T-cell (primary cell): ENCODE measurements at places on chromosomes 4 and X.

DNA sequence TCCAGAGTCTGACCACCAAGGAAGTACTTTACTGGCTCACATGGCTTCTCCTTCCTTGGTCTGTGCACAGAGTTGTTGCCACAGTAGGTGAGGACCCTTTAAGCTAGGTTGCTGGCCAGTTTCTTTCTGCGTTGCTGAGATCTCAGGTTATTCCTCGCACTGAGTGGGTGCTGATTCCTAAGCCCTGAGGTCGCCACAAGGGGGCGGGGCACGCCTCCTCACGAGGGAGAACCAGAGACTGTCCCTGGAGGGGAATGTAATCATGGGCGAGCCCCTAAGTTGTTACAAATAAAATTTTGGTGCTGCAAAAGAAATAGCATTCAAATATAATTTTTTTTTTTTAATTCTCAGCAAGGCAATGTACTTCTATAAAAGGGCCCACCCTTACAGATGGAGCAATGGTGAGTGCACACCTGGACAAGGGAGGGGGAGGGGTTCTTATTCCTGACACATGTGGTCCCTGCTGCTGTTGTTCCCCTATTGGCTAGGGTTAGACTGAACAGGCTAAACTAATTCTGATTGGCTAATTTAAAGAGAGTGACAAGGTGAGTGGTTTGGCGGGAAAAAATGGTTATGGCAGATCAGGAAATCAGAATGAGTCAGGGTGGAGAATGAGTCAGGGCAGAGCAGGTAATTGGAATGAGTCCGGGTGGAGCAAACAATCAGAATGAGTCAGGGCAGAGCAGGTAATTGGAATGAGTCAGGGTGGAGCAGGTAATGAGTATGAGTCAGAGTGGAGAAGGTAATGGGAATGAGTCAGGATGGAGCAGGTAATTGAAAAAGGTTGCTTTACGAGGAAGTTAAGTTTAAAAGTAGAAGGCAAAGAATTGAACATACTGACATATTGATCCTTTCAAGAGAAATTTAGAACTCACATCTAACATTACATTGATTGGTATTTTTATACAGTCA lies 107.5 kb downstream of the VSIG4 start:
- no peaks in the 10 kb centered on the region for H3K36me3 ChIP-seq
- no peaks in the 10 kb centered on the region for H3K27me3 ChIP-seq
- no peak overlapping the region for H3K4me3 ChIP-seq
- DNase-seq = no peak
- no peak overlapping the region for H3K27ac ChIP-seq
- no peaks in the 10 kb centered on the region for H3K4me1 ChIP-seq

GRCh38 chrX:46584736-46585135 lies 11.2 kb downstream of the CHST7 start:
- no peaks in the 10 kb centered on the region for H3K27me3 ChIP-seq
- H3K4me3 ChIP-seq = no peak overlapping the region
- no peak overlapping the region for H3K27ac ChIP-seq
- H3K4me1 ChIP-seq = peaks cover 23% of the 10 kb centered on the region

- no peak overlapping the region for H3K27ac ChIP-seq
- no peak for DNase-seq
Observed at GRCh38 chr4:72118017-72118416, 86.2 kb downstream of the NPFFR2 start.

GRCh38 chrX:111634823-111635729 lies 45.9 kb upstream of the ALG13 start:
- no peak for DNase-seq
- no peaks in the 10 kb centered on the region for H3K4me1 ChIP-seq
- no peak overlapping the region for H3K27ac ChIP-seq
- H3K27me3 ChIP-seq = no peaks in the 10 kb centered on the region
- no peak overlapping the region for H3K4me3 ChIP-seq
- no peaks in the 10 kb centered on the region for H3K36me3 ChIP-seq

- no peak overlapping the region for H3K27ac ChIP-seq
- H3K36me3 ChIP-seq = no peaks in the 10 kb centered on the region
- no peak overlapping the region for H3K4me3 ChIP-seq
- DNase-seq = no peak
- no peaks in the 10 kb centered on the region for H3K27me3 ChIP-seq
- no peaks in the 10 kb centered on the region for H3K4me1 ChIP-seq
Observed at GRCh38 chr4:106565727-106566126, 197.1 kb upstream of the GIMD1 start.

- H3K36me3 ChIP-seq = no peaks in the 10 kb centered on the region
- DNase-seq = no peak
- no peak overlapping the region for H3K4me3 ChIP-seq
Observed at GRCh38 chr4:57102050-57102624, 8.0 kb downstream of the IGFBP7 start.

- no peak for DNase-seq
- no peaks in the 10 kb centered on the region for H3K36me3 ChIP-seq
- H3K4me1 ChIP-seq = no peaks in the 10 kb centered on the region
- H3K27me3 ChIP-seq = no peaks in the 10 kb centered on the region
Observed at GRCh38 chr4:65645185-65645584, 25.1 kb downstream of the EPHA5 start.

DNA sequence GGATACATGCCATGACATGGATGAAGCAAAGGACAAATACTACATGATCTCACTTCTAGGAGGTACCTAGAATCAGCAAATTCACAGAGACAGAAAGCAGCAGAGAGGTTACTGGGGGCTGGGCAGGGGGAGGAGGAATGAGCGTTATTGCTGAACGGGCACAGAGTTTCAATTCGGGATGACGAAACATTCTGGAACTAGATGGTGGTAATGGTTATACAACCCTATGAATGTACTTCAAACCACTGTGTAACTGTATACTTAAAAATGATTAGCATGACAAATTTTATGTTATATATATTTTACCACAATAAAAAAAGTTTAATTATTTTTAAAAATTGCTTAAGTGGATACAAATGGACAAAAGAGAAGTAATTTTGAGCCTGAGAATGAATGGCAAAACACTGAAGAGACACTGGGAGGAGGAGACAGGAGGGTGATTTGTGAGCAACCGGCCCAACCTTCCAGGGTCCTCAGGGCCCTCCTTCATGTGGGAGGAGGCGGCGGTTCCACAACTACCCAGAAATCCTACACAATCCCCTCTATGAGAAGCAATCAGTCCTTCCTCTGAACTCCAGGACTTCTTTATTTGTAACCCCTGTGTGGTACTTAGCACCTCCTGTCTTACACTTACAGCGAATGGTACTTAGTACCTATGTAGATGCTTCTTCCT lies 14.1 kb downstream of the ACSL1 start:
- H3K4me1 ChIP-seq = peaks cover 11% of the 10 kb centered on the region
- H3K36me3 ChIP-seq = no peaks in the 10 kb centered on the region
- DNase-seq = no peak
- no peak overlapping the region for H3K27ac ChIP-seq

- no peaks in the 10 kb centered on the region for H3K27me3 ChIP-seq
- H3K36me3 ChIP-seq = no peaks in the 10 kb centered on the region
Observed at GRCh38 chr4:6410068-6410467, 62.3 kb downstream of the PPP2R2C start.

GRCh38 chrX:120499301-120500072 lies 30.4 kb upstream of the LAMP2 start:
- no peak overlapping the region for H3K27ac ChIP-seq
- no peaks in the 10 kb centered on the region for H3K36me3 ChIP-seq
- no peak overlapping the region for H3K4me3 ChIP-seq
- peaks cover 2% of the 10 kb centered on the region for H3K4me1 ChIP-seq
- H3K27me3 ChIP-seq = no peaks in the 10 kb centered on the region

GRCh38 chr4:112206431-112206830 lies 25.2 kb upstream of the AP1AR start:
- H3K27ac ChIP-seq = no peak overlapping the region
- H3K4me1 ChIP-seq = no peaks in the 10 kb centered on the region
- H3K27me3 ChIP-seq = no peaks in the 10 kb centered on the region
- no peak overlapping the region for H3K4me3 ChIP-seq
- DNase-seq = no peak
- no peaks in the 10 kb centered on the region for H3K36me3 ChIP-seq

- no peak overlapping the region for H3K4me3 ChIP-seq
- DNase-seq = no peak
- no peak overlapping the region for H3K27ac ChIP-seq
- no peaks in the 10 kb centered on the region for H3K27me3 ChIP-seq
- no peaks in the 10 kb centered on the region for H3K4me1 ChIP-seq
Observed at GRCh38 chr4:77178560-77178959, 21.6 kb downstream of the CCNG2 start.

- H3K4me1 ChIP-seq = no peaks in the 10 kb centered on the region
- no peak overlapping the region for H3K27ac ChIP-seq
- H3K27me3 ChIP-seq = no peaks in the 10 kb centered on the region
- H3K36me3 ChIP-seq = no peaks in the 10 kb centered on the region
Observed at GRCh38 chrX:150253959-150254620, 109.0 kb upstream of the MAMLD1 start.

DNA sequence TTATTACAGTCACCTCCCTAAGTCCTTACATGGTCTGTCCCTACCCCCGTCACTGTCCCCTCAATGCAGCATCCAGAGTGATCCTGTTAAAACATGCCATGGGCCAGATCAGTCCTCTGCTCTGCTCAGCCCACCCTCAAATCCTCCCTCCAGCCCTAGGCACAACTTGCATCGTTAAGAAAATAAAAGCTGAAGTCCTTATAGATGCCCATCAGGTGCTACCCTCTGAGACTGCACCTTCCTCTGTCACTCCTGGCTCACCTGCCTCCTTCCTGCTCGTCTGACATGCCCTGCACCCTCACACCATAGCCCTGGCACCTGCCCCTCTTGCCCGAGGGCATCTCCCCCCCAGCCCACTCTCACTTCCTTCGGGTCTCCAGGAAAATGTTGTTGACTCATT lies 4.1 kb downstream of the STK32B start:
- peaks cover 18% of the 10 kb centered on the region for H3K4me1 ChIP-seq
- H3K4me3 ChIP-seq = no peak overlapping the region
- no peaks in the 10 kb centered on the region for H3K36me3 ChIP-seq
- H3K27me3 ChIP-seq = peaks cover 34% of the 10 kb centered on the region

GRCh38 chrX:135295238-135295943 lies 13.9 kb upstream of the ETDC start:
- peaks cover 7% of the 10 kb centered on the region for H3K4me1 ChIP-seq
- H3K36me3 ChIP-seq = peaks cover 3% of the 10 kb centered on the region
- H3K27ac ChIP-seq = peak overlapping the region; percentile 72
- no peaks in the 10 kb centered on the region for H3K27me3 ChIP-seq

DNA sequence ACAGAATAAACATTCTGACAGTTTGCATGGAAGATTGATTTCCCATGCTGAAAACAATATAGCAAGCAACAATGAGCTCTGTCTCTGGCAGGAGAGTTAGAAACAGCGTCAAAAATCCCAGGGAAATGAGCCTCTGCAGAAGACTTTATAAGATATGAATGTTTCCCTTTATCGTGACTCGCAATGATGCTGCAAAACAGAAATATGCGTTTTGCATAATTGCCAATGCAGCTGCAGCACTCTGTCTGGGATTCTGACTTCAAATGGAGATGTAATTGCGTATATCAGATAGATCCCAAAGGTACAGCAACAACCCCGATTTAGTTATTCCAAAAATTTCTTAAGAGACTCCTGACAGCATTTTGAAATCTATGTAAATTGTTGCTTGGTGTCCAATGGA lies 702.4 kb upstream of the EPHA5 start:
- H3K4me1 ChIP-seq = no peaks in the 10 kb centered on the region
- DNase-seq = no peak
- no peak overlapping the region for H3K4me3 ChIP-seq
- H3K27ac ChIP-seq = no peak overlapping the region

GRCh38 chr4:151629097-151629783 lies 131.6 kb downstream of the GATB start:
- no peak for DNase-seq
- peaks cover 2% of the 10 kb centered on the region for H3K27me3 ChIP-seq
- no peak overlapping the region for H3K27ac ChIP-seq
- no peaks in the 10 kb centered on the region for H3K36me3 ChIP-seq
- H3K4me3 ChIP-seq = no peak overlapping the region

- H3K27ac ChIP-seq = no peak overlapping the region
- no peaks in the 10 kb centered on the region for H3K27me3 ChIP-seq
- H3K4me3 ChIP-seq = no peak overlapping the region
- DNase-seq = no peak
- H3K4me1 ChIP-seq = no peaks in the 10 kb centered on the region
Observed at GRCh38 chr4:86043755-86044592, 315.9 kb downstream of the MAPK10 start.

DNA sequence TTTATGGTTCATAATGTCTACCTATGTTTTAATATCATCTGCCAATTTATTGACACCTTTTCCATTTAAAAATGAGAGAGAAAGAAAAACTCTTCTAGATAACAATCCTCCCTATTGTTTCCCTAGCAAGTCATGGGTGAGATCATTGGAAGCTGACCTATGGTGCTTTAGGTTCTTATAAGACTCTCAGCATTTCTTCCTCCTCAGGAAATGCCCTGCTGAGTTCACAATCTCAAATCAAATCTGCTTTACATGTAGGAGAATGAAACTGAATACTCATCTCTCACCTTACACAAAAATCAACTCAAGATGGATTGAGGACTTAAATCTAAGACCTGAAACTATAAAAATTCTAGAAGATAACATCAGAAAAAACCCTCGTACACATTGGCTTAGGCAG lies 267.4 kb downstream of the RAPGEF2 start:
- no peaks in the 10 kb centered on the region for H3K4me1 ChIP-seq
- DNase-seq = no peak
- peaks cover 12% of the 10 kb centered on the region for H3K27me3 ChIP-seq

- H3K4me3 ChIP-seq = no peak overlapping the region
- DNase-seq = no peak
- H3K4me1 ChIP-seq = no peaks in the 10 kb centered on the region
- no peak overlapping the region for H3K27ac ChIP-seq
Observed at GRCh38 chr4:73589261-73589847, 30.9 kb downstream of the RASSF6 start.

DNA sequence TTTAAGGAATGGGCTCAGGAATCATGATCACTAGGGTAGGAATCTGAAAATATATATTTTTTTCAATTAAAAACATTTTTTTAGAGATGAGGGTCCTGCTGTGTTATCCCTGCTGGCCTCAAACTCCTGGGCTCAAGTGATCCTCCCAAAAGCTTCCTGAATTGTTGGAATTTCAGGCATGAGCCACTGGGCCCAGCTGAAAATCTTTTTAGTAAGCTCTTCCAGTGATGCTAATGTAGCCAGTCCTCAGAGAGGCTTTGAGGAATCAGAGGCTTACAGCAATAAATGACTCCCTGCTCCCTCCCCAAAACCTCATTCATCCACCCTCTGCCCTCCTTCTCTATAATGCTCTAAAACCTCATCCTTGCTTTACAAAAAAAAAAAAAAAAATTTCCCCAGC lies 129.5 kb downstream of the ZIC3 start:
- no peaks in the 10 kb centered on the region for H3K4me1 ChIP-seq
- H3K27ac ChIP-seq = no peak overlapping the region
- H3K4me3 ChIP-seq = no peak overlapping the region
- H3K36me3 ChIP-seq = no peaks in the 10 kb centered on the region

GRCh38 chrX:29487214-29487613 lies 728.1 kb upstream of the MAGEB2 start:
- no peak for DNase-seq
- H3K27ac ChIP-seq = no peak overlapping the region
- H3K4me1 ChIP-seq = no peaks in the 10 kb centered on the region
- H3K27me3 ChIP-seq = no peaks in the 10 kb centered on the region

GRCh38 chrX:39174772-39175417 lies 373.6 kb downstream of the MID1IP1 start:
- DNase-seq = peak; percentile 33
- peak overlapping the region; percentile 13 for H3K4me3 ChIP-seq
- H3K27ac ChIP-seq = peak overlapping the region; percentile 72
- H3K4me1 ChIP-seq = no peaks in the 10 kb centered on the region
- H3K36me3 ChIP-seq = no peaks in the 10 kb centered on the region
